Karpas-422 (cell line): ENCODE measurements at places on chromosomes 11 and 22. TPM values are rescaled to one million over a fixed set of nuclear protein-coding genes. Genes with fewer than 3 reads are reported as not detected.
A peak's percentile ranks its signal among the peaks of the same experiment; 100 is the strongest.

POLD4 gene
- 362 and 684 TPM in 2 replicates for total RNA-seq

DNA sequence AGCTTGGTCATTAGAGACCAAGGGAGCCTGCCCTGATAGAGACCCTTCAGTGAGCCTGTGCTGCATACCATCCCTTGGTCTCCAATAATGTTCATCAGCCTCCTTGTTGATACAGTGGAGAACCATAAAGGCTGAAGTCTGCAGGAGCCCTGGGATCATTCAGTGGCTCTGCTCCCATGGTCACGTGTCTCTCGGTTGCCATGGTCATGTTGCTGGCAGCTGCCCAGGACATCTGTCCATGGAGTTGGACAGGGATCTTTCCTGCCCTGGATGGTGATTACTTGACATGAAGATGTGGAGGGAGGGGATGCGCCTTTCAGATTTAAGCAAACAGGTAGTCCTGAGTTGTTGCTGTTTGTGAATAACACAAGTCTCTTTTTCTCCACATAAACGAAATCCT lies 38.2 kb downstream of the CYB5R2 start:
- no peak for DNase-seq

- peak; percentile 93 for DNase-seq
Observed at GRCh38 chr11:73991471-73992006, 8.9 kb upstream of the UCP2 start.

GRCh38 chr22:49850959-49851802 lies 2.5 kb upstream of the ZBED4 start:
- no peak for DNase-seq

DNA sequence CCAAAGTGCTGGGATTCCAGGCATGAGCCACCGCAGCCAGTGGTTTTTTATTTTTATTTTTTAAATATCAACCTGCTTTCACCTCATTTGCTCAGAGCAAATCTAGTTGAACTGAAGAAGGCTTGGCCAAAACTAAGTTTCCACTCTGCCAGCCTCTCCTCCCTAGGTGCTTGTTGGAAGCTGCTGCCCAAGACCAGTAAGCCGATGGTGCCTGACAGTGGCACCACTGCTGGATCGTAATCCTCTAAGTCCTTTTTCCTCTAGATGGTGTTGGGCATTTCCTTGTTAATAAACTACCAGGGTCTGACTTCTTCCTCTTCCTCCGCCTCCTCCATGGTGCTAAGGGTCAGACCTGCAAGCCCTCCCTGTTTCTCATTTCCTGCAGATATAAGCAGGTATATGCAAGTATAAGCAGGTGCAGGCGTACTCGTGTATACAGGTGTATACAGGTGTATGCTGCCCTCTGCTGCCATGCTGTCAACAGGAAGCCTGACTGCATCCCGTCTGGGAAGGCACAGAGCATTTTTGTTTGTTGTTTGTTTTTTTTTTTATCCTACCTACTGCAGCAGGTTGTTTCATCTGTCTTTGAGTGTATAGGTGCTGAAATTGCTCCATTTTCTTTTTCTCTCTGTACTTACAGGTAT lies 1.6 kb downstream of the NADSYN1 start:
- DNase-seq = no peak
